ENCODE measurements at places on chromosomes 5 and 9.

GRCh38 chr9:77954666-77955015 is 77.0 kb downstream of the GNAQ start:
- no peak for DNase-seq

- no peak for DNase-seq
These were observed 137.0 kb upstream of the ACOT12 start for GRCh38 chr5:81530919-81531318.

DNA sequence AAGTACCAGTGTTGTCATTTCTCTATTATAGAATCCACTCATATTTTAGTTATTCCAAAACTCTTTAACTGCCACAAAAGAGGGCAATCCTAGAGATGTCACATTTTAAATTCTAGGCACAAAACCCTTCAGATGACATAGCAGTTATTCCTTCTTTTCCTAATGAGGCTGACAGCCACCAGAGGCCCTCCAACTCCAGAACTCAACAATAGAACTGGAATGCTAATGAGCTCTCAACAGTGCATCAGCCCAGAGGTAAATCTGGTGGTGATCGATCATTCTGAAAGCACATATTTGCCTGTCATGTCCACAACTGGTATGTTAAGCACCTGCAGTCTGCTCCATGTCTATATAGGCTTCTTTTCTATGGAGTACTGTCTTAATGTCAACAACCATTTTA is 40.2 kb upstream of the RAB3C start:
- no peak for DNase-seq

DNA sequence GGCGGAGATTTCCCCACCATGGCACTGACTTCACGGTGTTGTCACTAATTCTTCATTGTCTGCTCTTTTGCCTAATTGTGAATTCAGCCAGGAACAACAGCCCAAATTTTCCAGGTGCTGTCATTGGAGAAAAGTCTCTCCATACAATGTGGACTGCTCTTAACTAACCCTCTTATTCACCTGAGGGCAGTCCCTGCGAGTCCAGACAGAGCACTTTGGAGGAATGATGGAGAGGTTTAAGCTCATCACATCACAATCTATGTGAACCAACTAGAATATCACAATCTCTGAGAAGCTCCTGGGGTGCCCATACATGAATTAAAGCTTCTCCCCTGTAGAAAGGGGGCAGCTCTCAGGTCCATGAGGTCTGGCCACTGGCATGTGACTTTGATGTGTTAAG is 56.4 kb downstream of the MTX3 start:
- no peak for DNase-seq

GRCh38 chr5:81544351-81545018 is 150.6 kb upstream of the ACOT12 start:
- no peak for DNase-seq

DNA sequence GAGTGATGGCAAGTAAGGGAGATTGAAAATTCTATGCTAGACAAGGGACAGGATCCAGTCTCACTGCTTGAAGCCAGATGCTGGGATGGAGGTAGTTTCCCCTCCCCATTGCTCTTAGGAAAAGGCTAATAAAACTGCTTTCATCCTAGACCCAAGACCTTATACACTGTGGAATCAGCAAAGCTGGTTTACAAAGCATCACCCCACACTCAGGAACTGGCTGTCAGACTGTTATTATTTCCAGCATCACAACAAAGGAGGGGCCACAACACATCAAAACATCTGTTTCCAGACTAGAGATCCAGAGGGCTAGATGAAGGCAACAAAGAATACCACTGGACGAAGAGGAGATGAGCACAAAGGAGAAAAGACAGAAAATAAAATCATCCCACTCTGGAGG is 364.6 kb upstream of the PTGER4 start:
- DNase-seq = no peak

GRCh38 chr5:17024686-17025180 is 88.6 kb upstream of the MYO10 start:
- DNase-seq = no peak

- no peak for DNase-seq
These were observed 37.0 kb downstream of the DMAC1 start for GRCh38 chr9:7762600-7762999.

DNA sequence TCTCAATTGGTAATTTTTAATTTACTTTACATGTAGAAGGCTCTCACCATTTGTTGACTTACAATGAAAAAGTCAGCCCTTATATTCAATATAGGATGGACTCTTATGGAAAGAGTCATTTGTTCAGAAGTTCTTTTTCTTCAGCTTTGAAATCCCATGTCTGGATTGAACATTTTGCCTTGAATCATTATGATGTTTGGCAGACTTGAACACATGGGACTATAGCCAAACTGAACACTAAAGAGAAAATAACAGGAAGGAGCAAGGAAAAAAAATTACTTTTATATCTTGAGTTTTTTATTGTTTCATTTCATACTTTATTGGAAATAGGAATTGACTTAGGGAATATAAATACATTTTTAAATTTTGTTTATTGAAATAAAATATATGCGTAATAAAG is 1503.0 kb downstream of the EFNA5 start:
- no peak for DNase-seq

DNA sequence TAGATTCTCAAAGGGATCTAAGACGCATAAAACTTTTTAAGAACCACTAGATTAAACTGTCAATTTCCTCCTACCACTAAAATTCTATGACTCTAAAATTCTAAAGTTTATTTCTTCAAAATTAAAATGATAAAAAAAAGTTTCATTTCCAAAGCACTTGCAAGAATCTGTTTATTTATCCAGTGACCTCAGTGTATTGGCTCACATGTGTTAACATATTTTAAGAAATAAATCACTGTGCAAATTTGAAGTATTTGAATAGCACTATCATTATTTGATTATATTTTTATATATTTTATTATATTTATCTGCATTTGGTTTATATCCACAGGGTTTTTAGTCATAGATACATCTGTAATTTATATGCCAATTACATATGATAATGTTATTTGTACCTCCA is 62.2 kb upstream of the SLC12A2 start:
- DNase-seq = no peak

GRCh38 chr5:39696672-39697398 is 272.1 kb upstream of the DAB2 start:
- no peak for DNase-seq

- no peak for DNase-seq
These were observed 2396.8 kb upstream of the C9orf72 start for GRCh38 chr9:29969856-29970647.

- no peak for DNase-seq
These were observed 149.6 kb downstream of the TTLL11 start for GRCh38 chr9:121943463-121943862.

GRCh38 chr9:87698069-87698809 is 27.7 kb upstream of the CTSL start:
- DNase-seq = no peak

DNA sequence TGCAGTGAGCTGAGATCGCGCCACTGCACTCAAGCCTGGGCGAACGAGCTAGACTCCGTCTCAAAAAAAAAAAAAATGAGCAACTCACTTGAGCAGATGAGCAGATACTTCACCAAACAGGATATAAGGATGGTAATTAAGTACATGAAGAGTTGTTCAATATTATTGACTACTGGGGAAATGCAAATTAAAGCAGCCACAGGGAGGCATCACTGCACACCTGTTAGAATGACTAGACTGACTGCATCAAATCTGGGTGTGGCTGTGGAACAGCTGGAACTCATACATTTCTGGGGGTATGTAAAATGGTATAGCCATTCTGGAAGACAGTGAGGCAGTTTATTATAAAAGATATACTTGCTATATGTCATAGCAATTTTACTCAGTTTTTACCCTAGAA is 93.0 kb downstream of the WNK2 start:
- DNase-seq = no peak

DNA sequence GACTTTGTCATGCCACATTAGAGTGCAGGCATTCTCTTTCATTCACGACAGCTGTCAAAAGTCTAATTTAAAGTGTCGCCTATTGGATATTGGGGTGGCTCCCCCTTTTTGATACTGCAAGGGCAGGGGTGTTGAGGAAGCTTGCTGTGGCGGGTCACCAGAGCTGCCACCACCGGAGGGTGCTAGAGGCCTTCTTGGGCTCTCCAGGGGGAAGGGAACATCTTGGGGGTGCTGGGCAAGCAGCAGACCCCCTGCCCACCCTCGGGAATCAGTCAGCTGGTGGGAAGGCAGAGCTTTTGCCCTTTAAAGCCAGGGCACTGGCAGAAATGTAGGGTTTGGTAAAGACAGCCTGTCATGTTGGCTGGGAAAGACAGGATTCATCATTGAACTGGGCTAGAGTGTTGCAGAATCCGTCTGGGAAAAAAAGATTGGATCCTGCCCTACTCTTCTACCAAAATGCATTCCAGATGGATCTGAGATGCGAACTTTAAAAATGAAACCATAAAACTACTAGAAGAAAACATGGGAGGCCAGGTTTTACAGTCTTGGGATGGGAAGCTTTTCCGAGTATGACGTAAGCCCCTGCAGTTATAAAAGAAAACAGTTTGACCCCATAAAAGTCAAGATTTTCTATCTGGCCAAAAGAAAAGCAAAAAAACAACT is 22.3 kb downstream of the COL5A1 start:
- no peak for DNase-seq

DNA sequence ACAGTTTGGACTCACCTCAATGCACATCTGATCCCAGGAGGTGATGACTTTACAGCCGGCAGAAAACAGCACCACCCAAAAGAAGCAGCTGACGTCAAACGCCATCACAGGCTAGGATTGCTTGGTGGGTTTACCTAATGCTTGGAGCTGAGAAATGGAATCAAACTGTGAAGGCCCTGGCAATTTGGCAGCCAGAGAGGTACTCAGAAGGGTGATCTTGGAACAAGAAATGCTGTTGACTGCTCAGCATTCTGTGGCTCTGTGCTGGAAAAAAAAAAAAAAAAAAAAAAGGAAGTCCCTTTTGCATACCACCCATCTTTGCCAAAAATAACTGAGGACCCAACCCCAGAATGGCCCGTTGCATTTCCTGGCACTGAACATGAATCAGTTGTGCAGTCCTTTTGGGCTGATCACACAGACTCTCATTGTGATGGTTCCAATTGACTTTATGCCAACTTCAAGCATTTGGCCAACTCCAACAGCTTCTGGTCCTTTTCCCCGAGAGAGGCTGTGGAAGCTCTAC is at the start of gene CD180:
Gene CD180 (minus strand): TSS at position 263 of the 523 bp plus-strand sequence. CDS start 158 bp downstream, at position 105.
- DNase-seq = no peak

DNA sequence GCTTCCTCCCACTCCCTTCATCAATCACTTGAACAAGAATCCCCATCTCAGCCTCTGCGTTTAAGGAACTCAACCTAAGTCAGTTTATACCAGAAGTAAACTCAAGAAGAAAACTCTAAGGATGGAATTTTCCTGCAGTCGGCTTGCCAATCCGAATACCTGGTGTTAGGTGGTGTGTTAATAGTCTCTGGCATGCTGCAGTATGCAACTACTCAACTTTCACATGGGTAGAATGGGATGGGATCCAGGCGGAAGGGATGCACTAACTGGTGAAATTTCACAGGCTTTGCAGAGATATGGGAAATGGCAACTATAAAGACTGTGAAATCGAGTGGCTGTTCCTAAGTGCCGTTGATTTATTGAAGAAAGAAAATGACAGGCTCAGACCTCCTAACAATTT is 560.6 kb downstream of the TLE1 start:
- no peak for DNase-seq

GRCh38 chr5:34526682-34527305 is 129.3 kb upstream of the RAI14 start:
- no peak for DNase-seq

DNA sequence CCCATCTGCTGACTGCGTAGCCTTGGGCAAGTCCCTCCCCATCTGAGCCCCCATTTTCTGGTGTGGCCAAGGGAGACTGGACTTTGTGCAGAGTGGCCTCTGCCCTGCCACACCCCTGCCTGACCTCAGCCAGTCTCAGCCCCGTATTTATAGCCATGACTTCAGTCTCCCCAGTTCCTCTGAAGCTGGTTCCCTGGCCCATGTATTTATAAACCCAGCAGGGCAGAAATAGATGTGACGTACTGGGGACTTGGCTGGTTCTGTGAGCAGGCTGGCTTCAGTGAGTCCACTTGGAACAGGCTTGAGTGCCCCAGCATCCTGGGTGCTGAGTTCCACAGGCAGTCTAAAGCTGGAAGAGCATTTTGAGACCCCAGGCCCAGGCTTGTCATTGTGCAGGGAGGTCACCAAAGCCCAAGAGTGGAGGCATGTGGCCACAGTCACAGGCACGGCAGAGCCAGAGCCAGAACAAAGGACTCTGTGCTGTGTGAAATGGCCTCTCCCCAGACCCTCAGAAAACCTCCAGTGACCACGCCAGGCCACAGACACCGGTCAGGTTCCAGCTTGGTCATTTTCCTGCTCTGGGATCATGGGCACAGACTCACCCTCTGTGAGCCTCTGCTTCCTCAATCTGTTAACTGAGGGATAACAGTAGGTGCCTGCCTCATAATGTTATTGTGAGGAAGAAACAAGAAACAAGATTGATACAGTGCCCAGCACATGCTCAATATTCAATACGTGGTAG is 30.4 kb upstream of the SYNPO start:
- no peak for DNase-seq

- DNase-seq = no peak
These were observed 174.1 kb downstream of the C9orf152 start for GRCh38 chr9:110033869-110034268.

DNA sequence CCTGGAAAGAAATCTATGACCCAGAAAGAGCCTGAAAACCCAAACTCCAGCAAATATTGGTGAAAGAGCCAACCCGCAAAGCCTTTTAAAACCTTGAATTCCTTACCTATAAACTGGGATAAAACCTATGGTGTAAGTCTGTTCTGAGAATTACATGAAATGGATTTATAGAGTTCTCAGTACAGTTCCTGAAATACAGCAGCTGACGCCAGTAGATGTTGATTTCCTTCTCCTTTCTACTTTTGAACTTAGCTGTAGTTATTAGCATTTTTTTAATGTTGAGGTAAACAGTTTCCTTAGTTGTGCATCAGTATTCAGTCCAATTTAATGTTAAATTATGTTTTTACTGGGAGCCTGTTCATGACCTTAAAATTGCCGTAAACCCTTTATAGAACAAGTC is 3.7 kb downstream of the SPIN1 start:
- no peak for DNase-seq

DNA sequence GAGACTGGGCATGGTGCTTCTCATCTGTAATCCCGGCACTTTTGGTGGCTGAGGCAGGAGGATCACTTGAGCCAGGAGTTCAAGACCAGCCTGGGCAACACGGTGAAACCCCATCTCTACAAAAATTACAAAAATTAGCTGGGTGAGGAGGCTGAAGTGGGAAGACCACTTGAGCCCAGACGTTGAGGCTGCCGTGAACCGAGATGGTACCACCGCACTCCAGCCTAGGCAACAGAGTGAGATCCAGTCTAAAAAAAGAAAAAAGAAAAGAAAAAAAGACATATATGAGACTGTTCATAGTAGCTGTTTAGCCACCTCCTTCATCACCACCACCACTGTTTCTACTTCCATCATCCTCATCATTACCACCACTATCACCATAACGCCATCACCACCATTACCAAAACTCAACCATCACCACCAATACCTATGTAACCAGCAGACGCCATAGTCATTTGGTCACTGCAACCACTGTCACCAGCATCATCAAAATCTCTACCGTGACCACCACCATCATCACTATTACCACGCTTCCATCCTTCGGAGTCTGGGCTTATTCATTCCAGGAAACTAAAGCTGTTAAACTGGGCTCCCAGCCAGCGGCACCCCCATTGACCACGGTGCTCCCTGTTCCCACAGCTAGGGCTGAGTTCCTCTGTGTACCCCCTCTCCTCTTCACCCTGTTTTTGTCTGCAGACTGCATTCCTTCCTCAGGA is 8.4 kb upstream of the KIF12 start:
- DNase-seq = no peak
